Activated effector memory CD4-positive, alpha-beta T cell treated with anti-CD3 and anti-CD28 coated beads, Interleukin-2, amount 50 U/mL, for 16 hours (primary cell): ENCODE measurements at places on chromosomes 11 and 22.
A peak's percentile ranks its signal among the peaks of the same experiment; 100 is the strongest.

DNA sequence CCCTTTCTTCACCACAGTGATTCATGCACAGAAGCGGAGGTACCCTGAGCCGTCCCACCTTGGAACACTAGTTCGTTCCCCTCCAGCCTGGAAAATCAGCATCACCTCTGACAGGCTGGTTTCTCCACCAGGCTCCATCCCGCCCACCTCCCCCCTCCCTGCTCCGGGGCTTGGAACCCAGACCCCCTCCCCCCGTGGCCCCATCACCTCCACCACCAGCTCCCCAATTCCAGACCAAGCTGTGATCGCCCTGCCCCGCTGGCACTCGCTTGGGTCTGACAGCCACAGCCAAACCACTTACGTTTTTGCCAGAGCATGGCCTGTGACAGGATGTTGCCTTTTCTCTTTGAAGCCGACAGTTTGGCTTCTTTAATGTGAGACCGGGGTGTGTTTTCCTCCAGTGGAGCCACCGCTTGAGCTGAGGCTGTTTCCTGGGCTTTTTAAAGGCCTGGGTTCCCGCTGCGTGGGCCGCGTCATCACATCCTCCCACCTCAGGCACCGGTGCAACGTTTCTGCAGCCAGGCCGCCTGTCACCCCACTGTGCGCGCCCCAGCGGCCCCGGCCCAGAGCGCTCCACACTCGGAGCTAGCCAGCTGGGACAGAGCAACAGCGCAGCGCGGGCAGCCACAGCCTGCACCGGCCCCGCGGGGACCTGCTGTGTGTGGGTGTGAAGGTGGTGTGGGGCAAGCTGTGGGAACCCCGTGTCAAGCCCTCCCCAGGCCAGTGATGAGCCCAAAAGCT, at the start of gene POU2AF1:
TSS of gene POU2AF1 (minus strand) at position 415 of the 741 bp plus-strand sequence. CDS start at position 317, 98 bp downstream.
- peak; percentile 87 for DNase-seq

DNA sequence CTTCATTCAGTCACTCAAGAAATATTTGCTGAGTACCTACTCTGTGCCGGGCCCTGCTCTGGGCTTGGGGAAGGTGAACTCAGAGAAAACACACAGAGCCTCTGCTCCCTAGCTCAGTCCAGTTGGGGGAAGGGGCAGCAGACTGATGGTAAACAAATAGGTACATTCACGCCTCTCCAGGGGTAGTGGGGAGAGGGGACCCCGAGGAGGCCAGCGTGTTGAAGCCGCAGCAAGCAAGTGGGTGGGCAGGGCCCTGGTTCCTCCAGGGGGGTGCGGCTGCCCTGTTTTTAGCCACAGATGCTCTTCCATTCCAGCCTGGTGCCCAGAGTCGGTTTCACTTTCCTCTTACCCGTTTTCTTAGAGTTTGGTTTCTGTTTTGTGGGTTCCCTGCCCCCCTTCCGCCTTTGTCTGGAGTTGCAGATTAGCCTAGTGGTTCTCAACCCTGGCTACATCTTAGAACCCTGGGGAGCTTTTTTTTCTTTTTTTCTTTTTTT, 8.7 kb downstream of the DRAP1 start:
- peak; percentile 89 for DNase-seq

- DNase-seq = peak; percentile 27
Observed at GRCh38 chr22:49447837-49448236, 379.8 kb downstream of the BRD1 start.

GRCh38 chr11:129213261-129213660, 21.1 kb upstream of the ARHGAP32 start:
- DNase-seq = no peak

DNA sequence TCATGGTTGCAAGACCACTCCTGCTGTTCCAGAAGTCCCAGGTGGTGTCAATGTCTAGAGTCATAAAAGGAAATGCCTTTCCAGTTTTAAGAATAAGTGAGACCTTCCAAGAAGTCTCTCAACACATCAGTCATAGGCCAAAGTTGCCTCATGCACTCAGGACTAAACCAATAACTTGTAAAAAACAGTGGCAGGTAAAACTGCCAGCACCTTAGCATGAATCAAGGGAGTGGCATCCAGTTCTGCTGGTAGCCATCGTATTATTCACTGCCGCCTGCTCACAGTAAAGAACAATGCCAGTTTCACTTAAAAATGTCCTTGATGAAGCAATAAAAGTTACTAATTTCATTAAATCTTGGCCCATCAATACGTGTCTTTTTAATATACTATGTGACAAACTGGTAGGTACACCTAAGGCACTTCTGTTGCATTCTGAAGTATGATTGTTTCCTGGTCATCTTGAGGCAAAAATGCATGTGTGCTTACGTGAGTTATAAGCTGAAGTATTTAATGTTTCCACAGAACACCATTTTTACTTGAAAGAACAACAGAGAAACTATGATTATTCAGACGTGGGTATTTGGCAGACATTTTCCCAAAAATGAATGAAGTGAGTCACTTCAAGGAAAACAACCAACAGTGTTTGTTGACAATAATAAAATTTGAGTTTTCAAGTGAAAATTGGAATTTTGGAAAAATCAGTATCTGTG, 125.2 kb upstream of the SNX19 start:
- no peak for DNase-seq

GRCh38 chr11:17188675-17189074, 19.1 kb downstream of the PIK3C2A start:
- DNase-seq = no peak

DNA sequence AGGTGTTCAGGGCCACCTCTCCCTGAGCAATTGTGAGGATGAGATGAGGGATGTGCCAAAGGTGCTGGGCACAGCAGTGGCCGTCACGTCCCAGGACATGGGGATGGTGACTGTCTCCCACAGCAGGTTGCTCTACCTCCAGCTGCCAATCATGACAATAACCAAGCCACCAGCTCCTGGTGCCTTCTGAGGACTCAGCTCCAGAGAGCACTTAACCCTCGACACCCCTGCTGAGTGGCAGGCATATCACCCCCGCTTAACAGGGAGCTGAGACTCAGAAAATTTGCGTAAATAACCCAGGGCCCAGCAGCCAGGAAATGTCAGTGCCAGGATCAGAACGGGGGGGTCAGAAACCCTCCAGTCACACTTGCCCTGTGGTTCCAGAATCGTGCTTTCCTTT, 8.4 kb upstream of the PNPLA5 start:
- no peak for DNase-seq

GRCh38 chr22:17814830-17815229, 40.6 kb upstream of the BID start:
- DNase-seq = no peak
